Effector CD8-positive, alpha-beta T cell (primary cell): ENCODE measurements at places on chromosomes 5 and 9.
A peak's percentile ranks its signal among the peaks of the same experiment; 100 is the strongest.

- no peak for DNase-seq
These were observed 43.4 kb upstream of the CDKN2B start for GRCh38 chr9:22052376-22052945.

DNA sequence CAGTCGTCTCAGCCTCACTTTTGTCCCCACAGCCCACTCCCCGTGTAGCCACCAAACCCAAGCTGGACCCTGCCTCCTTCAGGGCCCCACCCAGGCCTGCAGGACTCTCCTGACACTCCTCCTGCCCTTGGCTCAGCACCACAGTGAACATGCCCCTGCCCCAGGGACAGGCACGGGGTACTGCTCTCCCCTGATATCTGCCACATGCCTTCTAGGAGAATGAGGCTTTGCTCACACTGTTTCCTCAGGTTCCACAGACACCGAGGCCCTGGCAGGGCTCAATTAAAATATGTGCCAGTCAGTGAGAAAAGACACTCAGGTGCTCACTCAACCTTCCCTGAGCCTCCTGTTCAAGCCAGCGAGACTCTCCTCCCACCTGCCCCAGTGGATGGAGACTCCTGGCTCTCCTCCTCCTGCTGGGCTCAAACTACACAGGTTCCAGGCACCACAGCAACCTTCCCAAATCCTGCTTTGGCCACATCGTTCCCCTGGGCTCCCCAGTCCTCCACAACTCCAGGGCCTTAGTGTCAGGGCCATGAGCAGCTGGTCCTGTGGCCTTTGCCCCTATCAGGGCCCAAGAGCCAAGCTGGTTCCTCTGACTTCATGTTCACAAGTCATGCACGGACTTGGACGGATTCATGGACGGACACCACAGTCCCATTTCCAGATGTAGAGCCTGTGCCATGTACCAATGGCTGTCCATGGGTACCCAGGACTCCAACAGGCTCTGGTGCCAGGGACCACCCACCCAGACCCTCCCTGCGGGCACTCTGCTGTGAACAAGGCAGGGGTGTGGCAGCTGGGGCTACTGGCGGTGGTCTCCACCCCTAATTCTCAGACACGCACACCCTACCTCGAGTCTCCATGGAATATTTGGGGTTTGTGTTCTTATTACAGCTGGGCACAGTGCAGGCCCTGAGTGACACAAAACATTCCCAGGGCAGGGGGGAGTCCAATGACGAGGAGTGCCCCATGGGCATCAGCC, 36.6 kb downstream of the BICD2 start:
- DNase-seq = no peak

- no peak for DNase-seq
These were observed 100.1 kb downstream of the CACNA1B start for GRCh38 chr9:137977571-137978261.

- no peak for DNase-seq
These were observed 113.8 kb upstream of the ZNF608 start for GRCh38 chr5:124860291-124860655.

GRCh38 chr5:126031989-126032716, 391.1 kb upstream of the GRAMD2B start:
- DNase-seq = no peak

GRCh38 chr9:136644593-136645351, 17.9 kb upstream of the EGFL7 start:
- DNase-seq = peak; percentile 51

- DNase-seq = no peak
These were observed 44.4 kb upstream of the ANKDD1B start for GRCh38 chr5:75566710-75567309.

- DNase-seq = no peak
These were observed 114.9 kb downstream of the TLE1 start for GRCh38 chr9:81574405-81574804.

- DNase-seq = no peak
These were observed 41.1 kb upstream of the DAP start for GRCh38 chr5:10801931-10802666.

DNA sequence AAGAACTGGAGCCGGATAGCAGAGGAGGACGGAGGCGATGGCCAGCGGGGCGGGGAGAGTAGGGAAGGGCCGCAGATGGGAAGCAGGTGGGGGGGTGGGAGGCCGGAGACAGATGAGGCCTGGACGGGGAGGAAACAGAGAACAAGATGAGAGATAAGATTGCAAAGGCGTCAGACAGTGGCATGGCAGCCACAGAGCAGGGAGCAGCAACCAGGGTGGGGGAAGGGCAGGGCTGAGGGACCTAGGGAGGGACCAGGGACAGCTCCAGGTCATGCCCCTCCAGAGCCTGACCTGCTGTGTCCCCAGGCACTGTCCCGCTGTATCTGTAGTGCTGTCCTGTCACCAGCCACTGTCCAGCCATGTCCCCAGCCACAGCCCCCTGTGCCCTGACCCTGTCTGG, 49.6 kb upstream of the LMX1B start:
- DNase-seq = no peak

DNA sequence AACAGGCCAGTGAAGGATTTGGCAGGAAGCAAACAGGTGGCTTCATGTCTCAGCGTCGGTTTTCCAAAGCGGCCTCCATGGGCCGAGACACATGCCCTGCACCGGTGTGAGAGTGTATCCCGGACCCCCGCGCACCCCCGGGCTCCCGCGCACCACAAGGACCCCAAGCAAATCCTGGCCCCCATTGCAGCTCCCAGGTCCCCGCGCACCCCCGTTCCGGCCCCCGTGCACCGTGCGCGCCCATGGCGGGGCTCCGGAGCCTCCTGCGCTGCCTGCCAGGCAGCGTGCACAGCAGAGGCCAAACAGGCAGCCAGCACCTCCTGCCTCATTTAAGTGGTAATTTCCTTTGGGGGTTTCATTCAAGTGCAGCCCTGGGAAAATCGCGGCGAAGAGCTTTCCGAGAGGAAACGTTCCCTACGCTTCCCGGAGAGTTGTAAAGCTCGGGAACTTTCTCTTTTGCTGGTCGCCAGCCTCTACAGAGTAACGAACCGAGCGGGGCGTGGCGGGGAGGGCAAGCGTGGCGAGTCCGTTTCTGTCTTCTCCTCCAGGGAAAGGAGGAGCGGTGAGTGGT, 145.5 kb upstream of the SLC24A2 start:
- DNase-seq = no peak

DNA sequence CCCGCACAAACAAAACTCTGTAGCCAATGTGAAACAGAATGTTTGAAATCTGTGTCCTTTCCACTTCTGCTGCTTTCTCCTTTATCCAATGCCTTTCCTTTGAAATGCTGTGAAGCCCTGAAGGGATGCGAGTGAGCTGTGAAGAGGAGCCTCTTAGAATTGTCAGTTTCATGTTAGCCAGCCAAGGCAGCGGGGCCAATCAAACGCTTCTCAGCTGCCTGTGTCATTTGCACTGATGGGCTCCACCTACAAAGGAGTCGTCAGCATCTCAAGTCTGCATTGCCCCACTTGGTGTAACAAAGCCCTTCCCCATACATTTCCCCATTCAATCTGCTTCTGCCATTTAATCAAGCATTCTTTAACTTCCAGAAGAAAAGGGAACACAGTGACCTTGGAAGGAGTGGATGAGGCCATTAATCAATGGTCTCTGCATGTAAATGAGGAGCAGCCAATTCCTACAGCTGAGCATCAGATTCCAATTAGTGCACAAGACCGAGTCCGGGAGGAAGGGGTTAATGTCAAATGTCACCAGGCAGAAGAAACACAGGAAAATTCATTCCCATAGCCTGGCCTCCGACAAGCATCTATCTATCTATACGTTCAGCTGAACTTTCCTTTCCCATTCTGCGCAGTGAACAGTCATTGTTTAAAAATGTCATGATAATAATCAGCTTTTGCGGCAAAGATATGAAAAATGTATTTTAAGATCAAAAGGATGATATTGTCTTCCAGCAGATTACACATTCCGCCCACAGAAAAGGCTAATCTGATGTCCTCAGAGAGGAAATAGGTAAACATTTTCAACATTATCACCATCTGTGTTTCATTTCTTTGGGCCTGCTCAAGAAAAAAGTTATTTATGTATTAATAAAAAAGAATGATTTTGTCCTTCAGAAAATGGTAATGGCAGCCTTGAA, 154.6 kb downstream of the FSTL4 start:
- no peak for DNase-seq

- DNase-seq = no peak
These were observed 168.6 kb downstream of the EFNA5 start for GRCh38 chr5:107501965-107502675.

DNA sequence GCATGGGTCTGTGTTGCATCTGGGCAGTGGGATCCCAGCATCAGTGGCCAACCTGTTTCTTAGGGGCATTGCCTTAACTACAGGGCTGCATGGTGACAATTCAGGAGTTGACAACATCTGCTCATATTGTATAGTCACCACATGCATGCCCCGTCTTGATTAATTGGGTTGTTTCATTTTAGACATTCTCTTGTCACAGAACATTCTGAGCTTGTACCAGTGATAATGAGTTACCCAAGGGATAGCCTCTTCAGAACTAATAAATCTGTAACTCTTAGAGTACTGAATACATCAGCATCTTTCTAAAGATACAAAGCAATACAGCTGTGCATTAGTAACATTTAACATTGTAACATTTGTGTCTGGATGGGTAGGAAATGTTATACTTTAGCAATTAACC, 426.5 kb upstream of the CD180 start:
- no peak for DNase-seq

- DNase-seq = no peak
These were observed 12.1 kb upstream of the TLE4 start for GRCh38 chr9:79559495-79560181.

DNA sequence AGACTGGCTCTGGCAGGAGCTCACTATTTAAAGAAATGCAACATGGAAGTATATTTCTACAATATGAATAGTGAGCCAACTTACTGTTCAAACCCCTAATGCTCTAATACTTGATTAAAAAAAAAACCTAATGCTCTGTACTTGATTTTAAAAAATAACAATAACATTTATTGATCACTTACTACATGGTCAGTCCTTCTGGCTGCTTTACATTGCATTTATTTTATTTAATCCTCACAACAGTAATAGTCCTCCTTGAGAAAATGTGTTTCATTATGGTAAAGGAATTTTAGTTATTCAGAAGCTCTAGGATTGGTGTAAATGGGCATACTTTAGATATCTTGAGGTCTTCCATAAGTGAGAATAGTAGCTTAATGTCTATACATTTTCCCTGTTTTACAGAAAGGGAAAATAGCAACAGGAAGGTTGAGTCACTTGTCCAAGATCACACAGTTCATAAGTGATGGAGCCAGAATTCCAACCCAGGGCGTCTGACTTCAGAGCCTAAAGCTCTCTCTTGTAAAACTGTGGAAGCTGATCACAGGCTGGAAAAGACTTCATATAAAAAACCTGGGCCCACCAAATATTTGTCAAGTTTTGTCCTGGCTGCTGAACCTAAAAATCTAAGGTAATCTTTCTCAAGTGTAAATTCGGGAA, 1.0 kb downstream of the STARD4 start:
- no peak for DNase-seq

DNA sequence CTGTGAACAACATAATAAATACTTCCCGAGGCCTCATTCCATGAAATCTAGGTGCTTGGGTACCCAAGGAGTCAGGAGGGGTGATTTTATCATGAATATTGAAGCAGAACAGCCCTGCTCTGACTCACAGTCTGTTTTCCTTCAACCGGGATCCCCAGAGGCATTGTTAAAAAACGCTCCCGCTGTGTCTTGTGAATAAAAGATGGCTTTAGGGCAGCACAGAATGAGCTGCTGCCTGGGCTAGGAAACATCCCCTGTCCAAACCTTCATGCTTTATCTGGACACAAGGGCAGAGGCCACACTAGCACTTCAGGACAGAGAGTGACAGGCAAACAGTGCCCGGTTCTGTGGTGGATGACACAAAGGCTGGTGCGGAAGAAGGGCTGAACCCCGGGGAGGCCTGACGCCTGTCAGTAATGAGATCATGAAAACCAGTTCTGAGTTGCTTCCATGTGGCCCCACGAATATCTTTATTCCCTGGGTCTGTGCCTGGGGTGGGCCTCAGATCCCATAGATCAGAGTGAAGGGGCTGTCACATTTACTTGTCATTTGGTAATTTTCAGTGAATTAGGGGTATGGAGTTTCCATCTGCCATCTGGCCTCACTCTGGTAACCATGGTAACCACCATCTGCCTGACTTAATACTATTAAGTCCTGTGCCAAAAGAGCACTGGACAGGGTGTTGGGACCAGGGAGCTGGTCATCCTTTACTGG, 2.6 kb downstream of the IGFBPL1 start:
- DNase-seq = no peak

DNA sequence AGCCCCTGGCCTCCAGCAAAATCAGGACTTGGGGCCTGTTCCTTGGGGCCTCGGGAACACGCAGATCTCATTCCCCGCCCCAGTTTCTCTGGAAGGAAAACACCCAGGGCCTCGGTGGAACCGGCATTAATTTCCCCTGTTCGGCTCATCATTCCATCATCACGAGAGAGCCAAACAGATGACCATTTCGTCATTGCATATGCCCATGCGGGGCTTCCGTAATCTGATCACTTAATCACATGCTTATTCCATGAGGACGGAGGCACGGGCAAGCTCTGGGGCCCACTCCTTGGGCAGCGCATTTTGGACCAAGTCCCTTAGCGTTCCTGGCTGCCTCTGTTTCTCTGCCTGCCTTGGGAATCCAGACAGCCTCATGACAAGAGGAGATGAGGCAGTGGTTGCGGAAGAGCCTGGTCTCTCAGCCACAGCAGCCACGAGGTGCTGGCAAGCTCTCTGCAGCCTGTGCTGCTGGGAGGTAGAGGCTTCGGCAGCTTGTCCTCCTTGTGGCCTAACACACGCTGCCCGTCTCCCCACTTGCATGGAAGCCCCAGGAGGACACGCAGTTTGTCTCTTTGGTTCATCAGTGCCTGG, 65.0 kb upstream of the IER5L start:
- DNase-seq = no peak

DNA sequence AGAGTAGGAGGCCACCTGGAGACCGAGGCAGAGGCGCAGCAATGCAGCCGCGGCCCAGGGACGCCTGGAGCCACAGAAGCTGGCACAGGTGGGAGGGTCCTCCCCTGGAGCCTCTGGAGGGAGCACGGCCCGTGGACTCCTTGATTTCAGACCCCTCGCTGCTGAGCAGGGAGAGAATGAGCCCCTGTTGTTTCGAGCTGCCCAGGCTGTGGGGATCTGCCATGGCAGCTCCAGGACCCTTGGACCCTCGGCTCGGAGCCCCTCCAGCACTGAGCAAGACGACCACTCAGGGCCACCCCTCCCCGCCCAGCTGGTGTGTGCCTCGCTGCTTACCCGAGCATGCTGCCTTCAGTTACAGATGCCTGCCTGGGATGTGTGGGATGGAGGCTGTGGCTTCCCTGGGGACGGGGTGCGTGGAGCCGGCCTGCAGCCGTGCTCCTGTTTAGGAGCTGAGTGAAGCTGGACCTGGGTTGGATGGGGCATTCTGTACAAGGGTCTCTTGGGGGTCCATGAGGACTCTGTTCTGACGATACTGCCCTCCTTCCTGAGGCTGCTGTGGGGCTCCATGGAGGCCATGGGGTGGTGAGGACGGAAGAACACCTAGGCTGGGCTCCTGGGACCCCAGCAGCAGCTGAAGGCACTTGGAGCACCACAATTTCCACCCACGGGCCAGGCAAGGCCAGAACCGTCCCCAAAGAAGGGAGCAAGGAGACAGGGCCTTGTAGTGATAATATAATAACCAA, 115.1 kb upstream of the LPCAT1 start:
- DNase-seq = no peak

GRCh38 chr9:4838189-4838546, 45.4 kb downstream of the RCL1 start:
- no peak for DNase-seq
